NCI-H460 (cell line): ENCODE measurements at places on chromosomes 7 and 10.
A peak's percentile ranks its signal among the peaks of the same experiment; 100 is the strongest.

DNA sequence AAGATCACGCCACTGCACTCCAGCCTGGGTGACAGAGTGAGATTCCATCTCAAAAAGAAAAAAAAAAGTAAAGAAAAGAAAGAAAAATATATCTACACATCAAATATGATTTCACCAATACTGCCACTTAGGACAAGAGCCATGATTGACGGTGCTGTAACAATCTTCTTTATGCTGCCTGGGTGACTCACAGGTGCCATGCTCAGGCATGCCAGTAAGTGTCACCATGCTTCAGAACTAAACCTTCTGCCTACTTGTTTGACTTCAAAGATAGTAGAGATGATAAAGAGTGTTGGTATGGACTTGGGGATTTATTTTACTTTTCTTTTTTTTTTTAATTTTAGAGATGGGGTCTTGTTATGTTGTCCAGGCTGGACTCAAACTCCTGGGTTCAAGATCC lies 33.6 kb upstream of the DNMBP start:
- peak; percentile 14 for DNase-seq

- DNase-seq = no peak
Observed at GRCh38 chr10:130463876-130464364, 327.7 kb downstream of the GLRX3 start.

DNA sequence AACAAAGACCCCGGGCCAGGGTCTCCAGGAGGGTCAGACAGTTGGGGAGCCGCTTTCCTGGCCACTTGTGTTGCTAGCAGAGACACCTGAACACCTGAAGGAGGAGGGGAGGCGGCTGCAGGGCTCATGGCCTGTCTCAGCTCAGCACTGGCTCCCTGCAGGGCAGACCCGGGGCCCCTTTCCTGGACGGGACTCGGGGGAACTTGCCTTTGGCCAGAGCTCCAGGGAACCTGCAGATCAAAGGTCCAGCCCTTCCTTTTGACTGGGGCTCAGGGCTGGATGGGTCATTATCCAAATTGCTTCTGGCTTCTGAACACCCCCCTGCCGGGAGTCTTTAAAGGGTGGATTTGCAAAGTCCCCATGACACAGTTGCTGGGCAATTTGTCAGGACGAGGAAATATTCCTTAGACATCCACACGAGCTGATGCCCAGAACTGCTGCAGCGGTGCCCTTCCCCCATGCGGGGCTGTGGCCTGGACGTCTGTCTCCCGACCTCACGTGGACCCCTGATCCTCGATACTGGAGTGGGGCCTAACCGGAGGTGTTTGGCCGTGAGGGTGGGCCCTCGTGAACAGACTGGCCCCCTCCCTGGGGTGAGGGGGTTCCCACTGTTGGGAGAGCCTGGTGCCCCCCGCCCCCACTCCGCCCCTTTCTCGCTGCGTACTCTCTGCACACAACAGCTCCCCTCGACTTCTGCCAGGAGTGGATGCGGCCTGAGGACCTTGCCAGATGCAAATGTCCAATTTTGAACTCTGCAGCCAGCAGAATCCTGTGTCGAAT lies 194.3 kb downstream of the ELFN1 start:
- no peak for DNase-seq

- no peak for DNase-seq
Observed at GRCh38 chr7:151482883-151483710, 36.6 kb downstream of the RHEB start.

GRCh38 chr7:118642396-118642795 lies 417.9 kb downstream of the ANKRD7 start:
- DNase-seq = no peak

DNA sequence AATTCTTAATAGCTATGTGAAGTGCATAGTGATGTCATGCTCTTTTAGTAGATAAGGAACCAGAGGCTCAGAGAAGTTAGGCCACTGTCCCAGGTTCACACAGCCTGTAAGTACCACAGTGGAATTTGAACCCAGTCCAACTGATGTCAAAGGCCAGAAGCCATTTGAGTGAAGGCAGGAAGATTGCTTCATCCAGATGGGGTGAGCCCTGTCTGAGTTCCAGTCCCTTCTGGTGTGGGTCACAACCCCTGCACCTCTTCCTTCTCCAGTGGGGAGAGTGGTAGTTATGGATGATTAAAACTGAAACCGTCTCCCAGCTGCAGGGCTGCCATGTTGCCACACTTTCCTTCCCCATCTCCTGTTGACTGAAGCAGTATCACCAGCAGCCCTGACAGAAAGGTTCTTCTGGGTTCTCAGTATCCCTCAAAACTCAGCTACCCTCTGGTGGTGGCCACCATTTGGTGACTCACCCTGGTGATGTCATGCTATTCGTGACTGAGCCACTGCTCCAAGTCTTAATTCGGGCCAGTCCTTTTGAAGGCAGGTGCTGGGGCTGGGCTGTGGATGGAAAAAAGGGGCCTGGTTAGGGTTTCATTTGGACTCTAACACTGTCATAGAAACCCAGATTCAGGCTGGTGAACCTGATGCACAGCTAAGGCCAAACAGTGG lies 1.5 kb upstream of the C10orf95 start:
- no peak for DNase-seq

- DNase-seq = peak; percentile 55
Observed at GRCh38 chr7:100604028-100604975, 2.1 kb downstream of the PCOLCE start.

DNA sequence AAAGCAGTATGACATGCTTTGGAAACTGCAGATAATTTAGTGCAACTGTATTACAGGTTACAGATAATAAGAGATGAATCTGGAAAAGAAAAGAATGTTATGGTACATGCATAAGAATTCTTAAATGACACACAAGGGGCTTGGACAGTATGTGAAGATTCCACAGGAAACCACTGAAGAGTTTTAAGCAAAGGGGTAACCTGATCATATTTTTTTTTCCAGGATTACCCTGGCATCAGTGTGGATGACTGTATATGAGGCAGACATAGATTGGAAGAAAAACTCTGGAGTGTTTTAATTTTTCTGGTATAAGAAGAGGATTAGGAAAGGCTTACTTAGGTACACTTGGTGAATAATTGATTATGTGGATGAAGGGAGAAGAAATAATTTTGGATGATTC lies 8.1 kb downstream of the TFPI2 start:
- no peak for DNase-seq

- DNase-seq = peak; percentile 99
Observed at GRCh38 chr7:100673302-100673941, at the start of gene GNB2. Gene GNB2 (plus strand): TSS chr7:100673740. CDS start chr7:100676266, 2,526 bp downstream.

DNA sequence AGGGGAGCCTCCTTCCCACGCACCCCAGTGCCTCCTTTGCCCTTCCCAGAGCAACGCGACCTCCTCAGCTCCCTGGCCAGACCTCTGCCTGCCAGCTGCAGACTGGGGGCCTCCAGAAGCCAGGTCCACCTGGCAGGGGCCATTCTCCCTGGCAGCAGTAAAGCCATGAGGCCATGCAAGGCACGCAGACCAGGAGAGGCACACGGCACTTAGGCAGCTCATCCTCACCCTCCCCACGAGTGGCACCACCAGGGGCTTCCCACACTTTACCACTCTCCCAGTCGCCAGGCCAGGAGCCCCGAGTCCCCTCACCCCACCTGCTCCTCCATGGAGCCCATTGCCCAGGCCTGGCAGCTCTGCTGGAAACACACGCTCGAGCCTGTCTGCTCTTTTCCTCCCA lies 85.4 kb downstream of the PROSER2 start:
- no peak for DNase-seq
